ENCODE measurements at places on chromosomes 6 and 20.

DNA sequence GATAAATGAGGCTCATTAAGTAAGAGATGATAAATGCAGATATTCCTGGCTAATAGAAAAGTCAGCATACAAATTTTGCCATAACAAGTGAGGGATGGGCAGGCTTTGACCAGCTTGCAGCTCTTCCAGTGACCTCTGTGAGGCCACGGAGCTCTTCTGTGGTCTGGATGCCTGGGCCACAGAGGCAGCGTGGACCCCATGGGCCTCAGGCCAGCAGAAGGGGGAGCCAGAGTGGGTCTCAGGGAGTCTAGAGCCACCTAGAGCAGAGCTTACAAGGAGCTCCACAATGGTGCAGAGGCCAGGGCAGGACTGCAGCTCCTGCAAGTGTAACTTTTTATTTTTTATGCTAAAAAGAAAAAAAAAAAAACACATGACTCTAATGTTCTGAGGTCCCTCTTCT is 165.1 kb downstream of the ARID1B start:
- no peak for DNase-seq

DNA sequence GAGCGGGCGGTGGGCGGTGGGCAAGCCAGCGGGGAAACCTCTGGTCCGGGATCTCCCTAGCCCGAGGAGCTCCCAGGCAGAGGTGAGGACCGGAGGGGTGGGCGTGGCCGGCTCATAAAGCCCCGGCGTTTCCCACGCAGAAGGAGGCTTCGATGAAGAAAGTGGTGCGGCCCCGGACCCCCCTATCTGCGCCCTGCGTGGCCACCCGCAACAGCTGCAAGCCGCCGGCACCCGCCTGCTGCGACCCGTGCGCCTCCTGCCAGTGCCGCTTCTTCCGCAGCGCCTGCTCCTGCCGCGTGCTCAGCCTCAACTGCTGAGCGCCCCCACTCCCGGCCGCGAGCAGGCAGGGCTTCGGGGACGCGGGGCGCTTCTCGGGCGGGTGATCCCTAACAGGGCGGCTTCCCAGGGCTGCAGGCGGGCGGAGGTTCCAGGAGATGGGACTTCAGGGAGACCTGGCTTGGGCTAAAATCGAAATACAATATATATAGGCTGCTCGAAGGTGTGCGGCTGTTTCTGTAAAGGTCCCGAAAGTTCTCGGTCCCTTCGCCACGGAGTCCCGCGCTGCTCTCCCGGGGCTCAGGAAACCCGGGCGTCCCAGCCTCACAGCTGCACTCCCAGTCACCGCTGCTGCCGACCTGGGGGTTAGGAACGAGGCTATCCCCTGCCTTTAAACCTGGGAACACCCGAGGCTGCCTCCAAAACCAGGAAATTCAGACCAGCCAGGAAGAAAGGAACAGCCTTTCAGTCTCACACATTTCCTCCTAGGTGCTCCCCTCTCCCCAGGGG is 27.8 kb downstream of the ASIP start:
- DNase-seq = no peak

DNA sequence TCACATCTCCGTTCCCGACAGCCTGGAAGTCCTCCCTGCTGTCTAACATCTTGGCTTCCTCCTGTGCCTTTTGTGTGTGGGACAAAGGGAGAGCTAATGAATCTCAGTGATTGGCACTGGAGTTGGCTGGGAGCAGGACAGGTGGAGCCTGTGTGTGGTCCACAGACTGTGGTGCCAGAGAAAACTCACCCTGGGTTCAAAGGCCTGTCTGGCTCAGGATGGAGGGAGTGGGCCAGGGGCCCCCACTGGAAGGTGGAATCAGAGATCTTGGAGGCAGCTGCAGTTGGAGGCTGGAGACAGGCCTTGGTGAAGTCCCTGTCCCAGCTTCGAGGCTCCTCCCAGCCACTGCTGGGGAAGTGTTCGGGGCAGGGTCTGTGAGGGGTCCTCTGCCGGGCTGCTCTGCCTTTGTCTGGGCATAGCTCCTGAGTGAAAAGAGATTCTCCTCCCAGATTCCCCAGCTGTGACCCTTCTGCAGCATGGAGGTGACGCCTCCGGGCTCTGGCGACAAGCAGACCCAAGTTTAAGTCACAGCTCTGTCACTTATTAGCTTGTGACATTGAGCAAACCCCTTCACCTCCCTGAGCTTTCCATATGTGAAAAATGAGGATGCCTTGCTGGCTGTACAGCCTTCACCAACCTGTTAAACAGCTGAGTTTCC is 13.9 kb upstream of the ITPR3 start:
- no peak for DNase-seq

DNA sequence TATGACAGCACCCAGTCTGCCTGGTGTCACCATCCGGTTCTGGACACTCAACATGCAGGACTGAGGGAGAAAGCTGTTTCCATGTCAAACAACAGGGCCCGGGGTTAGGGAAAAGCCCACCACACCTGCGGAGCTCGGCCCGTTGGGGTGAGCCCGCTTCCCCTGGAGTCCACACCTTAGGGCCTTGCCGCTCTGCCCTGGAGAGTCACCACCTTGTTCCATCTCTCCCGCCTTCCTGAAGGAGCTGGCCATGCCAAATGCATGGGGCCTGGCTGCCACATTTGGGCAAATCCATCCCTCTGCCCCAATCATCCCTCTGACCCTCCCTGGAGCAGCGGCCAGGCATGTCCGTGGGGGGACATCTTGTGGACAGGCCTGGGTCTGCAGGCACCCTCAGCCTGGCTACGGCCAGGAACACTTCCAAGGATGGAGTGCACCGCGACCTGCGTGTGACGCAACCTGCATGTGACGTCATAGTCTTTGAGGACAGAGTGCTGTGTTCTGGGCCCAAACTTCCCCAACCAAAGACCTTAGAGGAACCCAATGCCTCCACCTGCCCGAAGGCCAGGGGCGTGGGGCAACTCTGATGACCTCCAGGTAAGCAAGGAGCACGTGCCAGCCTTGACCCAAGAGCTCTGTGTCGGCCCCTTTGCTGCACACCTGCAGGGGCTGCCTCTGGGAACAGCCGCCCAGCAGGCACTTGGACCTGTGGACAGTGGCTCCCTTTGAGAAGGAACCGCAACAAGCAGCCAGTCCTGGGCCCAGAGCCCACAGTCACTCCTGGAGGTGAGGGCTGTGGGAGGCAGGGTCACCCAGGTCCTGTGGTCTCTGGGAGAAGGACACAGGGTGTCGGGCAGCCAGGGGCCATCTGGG is 1.7 kb downstream of the CABLES2 start:
- no peak for DNase-seq

DNA sequence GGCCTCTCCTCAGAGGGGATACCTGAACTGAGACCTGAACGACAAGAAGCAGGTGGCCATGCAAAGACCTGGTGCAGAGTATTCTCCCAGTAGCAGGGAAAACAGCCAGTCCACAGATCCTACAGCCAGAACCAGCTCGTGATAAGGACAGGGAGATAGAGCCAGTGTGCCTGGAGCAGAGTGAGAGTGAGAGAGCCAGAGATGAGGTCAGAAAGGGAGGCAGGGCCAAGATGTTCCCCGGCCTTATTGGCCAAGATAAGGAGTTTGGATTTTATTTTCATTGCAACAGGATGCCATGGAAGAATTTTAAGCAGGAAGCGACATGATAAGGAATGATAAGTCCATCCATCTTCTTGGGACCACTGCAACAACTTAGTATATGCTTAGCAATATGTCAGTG is 111.8 kb downstream of the UBE3D start:
- DNase-seq = no peak

GRCh38 chr6:39865011-39865888 is 69.0 kb downstream of the MOCS1 start:
- peak; percentile 50 for DNase-seq

DNA sequence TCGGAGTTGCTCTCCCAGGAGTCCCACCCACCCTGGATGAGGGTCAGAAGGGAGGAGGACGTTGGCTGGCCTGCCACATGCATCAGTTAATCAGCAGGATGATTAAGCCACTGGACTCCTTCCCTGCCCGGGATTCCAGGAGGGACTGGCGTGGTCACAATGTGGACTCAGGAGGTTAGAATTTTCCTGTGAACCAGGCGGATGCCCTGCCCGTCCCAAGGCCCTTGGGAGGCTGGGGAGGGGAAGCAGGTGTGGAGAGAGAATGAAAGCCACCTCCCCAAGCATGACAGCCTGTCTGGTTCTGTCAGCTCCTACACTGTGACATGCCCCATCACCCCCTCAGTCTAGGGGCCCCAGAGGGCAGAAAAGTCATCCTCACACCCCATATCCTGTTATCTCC is 11.6 kb upstream of the ITPR3 start:
- DNase-seq = no peak

DNA sequence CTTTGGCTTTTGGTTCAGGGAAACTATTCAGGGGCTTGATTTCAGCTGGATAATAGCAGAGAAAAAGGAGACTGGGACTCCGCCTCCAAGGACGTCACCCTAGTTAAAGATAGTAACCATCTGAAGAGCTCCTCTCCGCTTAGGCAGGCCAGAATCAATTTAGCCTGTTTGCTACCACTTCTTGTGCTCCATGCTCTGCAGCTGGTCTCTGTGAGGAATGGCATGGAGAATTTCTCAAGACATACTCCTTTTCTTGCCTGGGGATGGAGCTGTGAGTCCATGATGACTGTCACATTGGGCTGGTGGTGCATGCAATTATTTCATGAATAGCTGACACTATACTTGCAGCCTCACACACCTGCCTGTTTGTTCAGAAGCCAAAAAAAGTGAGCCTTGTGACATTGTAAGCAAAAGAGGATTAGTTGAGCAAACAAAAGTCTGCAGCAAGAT is 61.4 kb downstream of the TXLNB start:
- DNase-seq = no peak

DNA sequence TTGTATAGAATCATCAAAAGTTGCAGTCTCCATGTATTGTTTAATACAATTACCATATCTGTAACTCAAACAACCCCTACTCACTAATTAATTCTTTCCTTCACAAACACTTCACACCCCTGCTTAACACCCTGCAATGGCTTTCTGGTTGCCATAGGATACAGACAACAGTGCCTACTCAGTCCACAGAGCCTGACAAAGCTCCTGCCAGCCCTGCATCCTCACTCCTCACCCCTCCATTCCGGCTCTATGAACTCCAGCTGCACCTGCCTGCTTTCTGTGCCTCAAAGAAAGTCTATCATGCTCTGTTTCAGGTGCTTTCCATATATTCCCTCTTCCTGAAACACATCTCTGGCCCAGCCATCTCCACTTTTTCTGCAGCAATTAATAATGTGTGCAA is 253.4 kb downstream of the HACE1 start:
- DNase-seq = no peak

Data from HCT116 (cell line).